CD14-positive monocyte (primary cell): ENCODE measurements at places on chromosomes 3 and 15. TPM values are rescaled to one million over a fixed set of nuclear protein-coding genes. Genes with fewer than 3 reads are reported as not detected.
A peak's percentile ranks its signal among the peaks of the same experiment; 100 is the strongest.

- no peak for DNase-seq
These were observed 88.1 kb downstream of the MDFIC2 start for GRCh38 chr3:70224337-70224736.

- DNase-seq: no peak
These were observed 35.8 kb downstream of the MGLL start for GRCh38 chr3:127786353-127787070.

DNA sequence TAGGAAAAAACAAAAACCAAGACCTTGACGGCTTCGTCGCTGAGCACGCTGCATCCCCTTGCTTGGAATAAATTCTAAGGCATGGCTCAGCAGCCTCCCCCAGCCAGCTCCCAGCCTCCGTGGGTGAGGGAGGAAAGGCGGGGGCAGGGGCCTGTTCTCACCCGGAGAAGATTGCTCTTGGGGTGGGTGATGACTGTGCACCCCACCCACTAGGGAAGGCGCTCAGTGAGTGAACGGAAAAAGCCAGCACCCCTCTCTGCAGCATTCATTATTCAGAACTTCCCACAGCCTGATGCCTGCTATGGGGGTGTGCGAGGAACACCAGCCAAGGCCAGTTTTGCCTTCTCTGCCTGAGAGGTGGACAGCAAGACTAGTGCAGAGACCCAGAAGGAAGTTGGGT is 19.3 kb upstream of the NTRK3 start:
- DNase-seq: no peak

GRCh38 chr3:64915778-64916177 is 228.0 kb upstream of the ADAMTS9 start:
- no peak for DNase-seq

GRCh38 chr15:92453607-92454006 is 59.9 kb downstream of the ST8SIA2 start:
- DNase-seq: no peak

GRCh38 chr3:170634663-170635384 is 48.9 kb upstream of the SLC7A14 start:
- no peak for DNase-seq

DNA sequence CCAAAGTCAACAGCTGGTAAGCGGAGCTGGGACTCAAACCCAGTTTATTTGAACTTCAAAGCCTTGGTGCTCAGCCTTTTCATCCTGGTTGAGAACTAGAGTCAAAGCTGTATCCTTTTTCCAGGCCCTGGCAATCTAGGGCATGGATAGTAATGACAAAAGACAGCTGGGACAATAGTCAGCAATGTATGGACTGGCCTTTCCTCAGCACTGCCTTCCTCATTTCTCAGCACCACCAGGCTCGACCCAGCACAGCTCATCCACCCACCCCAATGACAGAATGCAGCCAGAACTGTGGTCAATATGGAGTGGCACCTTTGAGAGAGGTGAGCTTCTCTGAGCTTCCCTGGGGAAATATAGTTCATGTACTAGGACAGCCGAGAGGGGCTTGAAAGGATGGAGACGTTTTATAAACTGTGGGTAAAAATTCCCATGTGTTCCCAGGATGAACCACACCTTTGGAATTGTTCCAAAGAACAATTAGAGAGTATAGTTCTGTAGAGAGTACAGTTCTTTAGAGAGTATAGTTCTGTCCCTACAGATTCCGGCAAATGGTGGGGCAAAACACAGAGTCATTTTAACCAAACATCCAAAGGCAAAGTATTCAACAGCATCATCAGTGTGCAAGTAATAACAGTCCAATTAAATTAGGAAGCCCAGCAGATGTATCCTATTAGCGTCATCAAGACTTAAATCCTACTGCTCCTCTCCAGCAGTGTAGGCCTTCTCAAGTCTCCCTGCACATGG is 30.2 kb upstream of the IREB2 start:
- DNase-seq: no peak

- no peak for DNase-seq
These were observed 5.6 kb downstream of the SERPINI1 start for GRCh38 chr3:167740961-167741587.

- peak; percentile 34 for DNase-seq
These were observed 695 bp downstream of the RPL32 start for GRCh38 chr3:12840591-12841148.

DNA sequence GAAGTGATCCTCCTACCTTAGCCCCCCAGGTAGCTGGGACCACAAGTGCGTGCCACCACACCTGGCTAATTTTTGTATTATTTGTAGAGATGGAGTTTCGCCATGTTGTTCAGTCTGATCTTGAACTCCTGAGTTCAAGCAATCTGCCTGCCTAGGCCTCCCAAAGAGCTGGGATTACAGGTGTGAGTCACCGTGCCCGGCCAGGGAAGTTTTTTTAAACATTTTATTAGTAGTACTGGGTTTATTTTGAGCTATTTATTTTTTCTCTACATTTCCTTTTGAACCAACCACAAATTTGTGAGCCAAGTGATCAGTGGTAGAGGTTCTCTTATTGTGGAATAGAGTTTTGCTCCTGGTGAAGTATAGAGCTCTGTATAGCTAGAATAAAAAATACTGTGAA is 33.7 kb downstream of the ARMC8 start:
- DNase-seq: no peak

- no peak for DNase-seq
These were observed 486 bp downstream of the CDIN1 start for GRCh38 chr15:36579792-36580431.

- DNase-seq: no peak
These were observed 42.1 kb downstream of the CRABP1 start for GRCh38 chr15:78382114-78382880.

- DNase-seq: no peak
These were observed 84.4 kb downstream of the MYLK start for GRCh38 chr3:123799544-123800361.

DNA sequence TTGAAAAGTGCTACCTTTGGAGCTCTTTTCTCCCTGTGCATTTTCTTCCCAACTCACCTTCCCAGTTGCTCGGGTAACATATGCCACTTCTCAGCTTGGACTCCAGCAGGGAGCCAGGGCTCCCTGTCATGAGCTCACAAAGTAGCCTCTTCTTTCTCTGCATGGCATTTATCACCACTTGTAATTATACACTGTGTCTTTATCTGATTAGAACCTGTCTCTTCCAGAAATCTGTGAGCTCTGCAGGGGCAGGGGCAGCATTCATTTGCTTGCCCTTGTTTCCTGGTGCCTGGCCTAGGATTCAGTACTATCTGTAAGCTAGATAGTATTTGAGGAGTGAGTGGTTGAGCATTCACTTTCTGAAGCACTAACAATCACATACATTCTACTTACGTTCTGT is 100.9 kb downstream of the CLSTN2 start:
- no peak for DNase-seq

The CNTN3 gene
- polyA plus RNA-seq: not detected
